Stimulated activated CD4-positive, alpha-beta T cell treated with anti-CD3 and anti-CD28 coated beads, Interleukin-1b, Interleukin-23, amount 100 ng/mL, for 48 hours (primary cell): ENCODE measurements at places on chromosomes 6 and 20.

GRCh38 chr20:4020256-4020655 lies 4.9 kb upstream of the RNF24 start:
- DNase-seq: no peak

DNA sequence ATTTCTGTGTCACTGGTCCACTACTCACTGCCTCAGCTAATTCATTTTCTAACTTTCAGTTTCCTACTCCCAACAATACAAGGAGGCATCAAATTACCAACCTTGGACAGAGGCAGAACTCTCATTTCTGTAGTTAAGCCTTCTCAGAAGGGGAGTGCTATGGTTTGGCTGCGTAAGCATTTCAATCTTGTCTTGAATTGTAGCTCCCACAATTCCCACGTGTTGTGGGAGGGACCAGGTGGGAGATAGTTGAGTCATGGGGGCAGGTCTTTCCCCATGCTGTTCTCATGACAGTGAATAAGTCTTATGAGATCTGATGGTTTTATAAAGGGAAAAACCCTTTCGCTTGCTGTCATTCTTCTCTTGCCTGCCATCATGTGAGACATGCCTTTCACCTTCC lies 22.9 kb downstream of the HLA-DRA start:
- DNase-seq: peak; percentile 86

DNA sequence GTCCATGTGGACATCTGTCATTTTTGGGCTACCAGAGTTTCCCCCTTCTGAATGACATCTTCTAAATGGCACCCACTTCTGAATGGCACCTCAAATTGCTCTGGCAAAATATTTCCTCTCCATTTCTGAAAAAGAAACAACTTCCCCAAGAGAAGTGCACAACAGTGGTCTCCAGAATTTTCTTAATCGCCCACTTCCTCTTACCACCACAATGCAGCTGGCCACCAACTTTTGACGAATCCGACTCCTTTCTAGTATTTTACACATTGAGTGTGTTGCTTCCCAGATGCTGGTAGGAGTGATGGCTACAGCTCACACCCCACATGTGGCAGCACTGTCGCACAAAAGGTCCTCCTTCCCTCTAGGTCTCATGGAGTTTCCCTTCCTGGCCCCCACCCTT lies 216.1 kb downstream of the FOXA2 start:
- DNase-seq: no peak

DNA sequence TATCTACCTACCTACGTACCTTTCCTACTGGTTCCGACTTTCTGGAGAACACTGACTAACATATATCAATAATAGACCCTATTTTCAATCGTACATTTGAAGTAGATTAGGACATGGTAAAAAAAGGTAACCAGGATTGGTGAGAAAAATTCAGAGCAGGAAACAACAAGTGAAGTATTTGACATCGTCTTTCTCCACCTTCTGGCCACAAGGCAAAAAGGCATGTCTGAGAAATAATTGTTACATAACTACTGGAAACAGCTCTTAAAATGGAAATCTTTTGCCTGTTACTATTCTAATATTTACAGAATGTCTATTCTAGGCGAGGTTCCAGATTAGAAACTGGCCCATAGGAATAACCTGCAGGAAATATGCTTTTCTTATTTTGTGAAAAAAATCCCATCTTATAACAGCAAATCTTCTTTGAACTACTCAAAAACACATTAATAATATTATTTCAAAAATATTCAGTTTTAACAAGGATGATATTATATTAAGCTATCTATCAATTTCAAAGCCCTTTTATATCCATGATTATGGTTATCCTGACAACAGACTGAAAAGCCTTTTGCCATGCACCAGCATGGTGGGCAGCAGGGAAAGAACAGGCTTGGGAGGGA lies 80.8 kb downstream of the RCAN2 start:
- no peak for DNase-seq

DNA sequence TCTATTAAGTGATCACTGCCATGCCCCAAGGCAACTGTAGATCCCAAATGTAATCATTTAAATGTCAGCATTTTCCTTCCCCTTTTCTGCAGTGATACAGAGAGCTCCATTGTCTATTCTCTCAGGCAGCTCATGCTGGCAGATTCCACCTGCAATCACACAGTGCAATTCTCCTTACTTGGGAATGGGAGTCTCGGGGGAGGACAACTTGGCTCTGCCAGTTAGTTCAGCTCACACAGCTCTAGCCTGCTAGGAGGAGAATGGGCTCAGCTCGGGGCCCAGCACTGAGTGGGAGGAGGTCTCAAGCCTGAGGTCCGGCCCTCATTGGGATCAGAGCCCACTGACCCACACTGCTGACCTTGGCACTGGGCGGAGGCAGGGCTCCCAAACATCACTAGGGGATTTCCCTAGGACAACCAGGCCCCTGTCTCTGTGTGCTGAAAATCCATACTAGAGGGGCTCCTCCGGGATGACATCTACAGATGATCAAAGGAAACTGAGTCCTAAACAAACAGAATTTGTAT lies 109.2 kb upstream of the ASF1A start:
- no peak for DNase-seq

GRCh38 chr20:2023151-2023550 lies 29.3 kb upstream of the PDYN start:
- no peak for DNase-seq

DNA sequence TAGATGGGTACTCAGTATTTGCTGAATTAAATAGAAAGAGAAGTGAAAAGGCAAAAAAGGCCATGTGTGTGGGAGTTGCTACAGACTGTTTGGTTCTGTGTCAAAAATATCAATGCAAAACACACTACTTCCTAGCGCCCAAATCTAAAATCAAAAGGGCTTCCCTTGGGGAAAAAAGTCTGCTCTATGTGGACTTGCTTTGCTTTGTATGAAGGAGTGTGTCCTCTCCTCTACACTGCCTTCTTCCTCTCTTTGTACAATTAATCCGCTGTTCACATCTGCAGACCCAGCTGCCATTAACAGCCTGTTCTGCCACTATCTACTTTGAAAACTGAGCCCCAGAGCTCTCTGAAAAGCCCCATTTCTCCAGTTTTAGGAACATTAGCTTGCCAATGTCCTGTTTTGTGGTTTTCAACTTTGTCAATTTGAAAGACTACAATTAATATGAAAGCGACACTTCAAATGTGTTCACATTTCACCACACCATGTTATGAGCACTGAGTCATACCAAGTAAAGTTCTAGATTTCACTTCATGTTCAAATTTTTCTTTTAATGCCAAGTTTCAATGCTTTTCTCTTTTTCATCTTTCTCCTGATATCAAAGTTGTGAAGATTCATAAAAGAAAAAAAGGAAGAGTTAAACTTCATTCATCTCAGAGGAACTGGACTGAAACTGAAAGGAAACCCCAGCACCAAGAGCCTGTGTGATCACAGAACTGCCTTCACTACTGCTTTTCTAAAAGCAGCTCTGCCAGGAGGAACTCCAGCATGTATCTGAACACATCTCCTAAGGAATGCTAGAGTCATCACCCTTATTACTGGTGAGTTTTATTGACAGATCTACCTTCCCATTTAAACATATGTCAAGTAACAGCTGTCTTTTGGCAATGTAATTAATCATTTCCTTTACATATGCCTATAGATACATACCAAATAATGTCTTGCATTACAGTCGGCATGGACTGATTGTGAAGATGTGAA lies 102.6 kb downstream of the KIF13A start:
- DNase-seq: no peak
